ENCODE measurements at places on chromosomes 7 and 10. TPM values are rescaled to one million over a fixed set of nuclear protein-coding genes. Genes with fewer than 3 reads are reported as not detected.

Gene OIT3
- not detected for total RNA-seq

Gene CROT
- total RNA-seq, result 38.1 TPM

Gene TUBB8
- not detected for total RNA-seq

- H3K4me1 ChIP-seq, result no peaks in the 10 kb centered on the region
- no peak for DNase-seq
- no peak overlapping the region for H3K27ac ChIP-seq
- no peaks in the 10 kb centered on the region for H3K36me3 ChIP-seq
Measured at GRCh38 chr7:130458257-130458656, 17.4 kb upstream of the CEP41 start.

GRCh38 chr7:20454202-20454601 lies 123.5 kb downstream of the ITGB8 start:
- no peaks in the 10 kb centered on the region for H3K36me3 ChIP-seq
- no peak overlapping the region for H3K4me3 ChIP-seq
- H3K27ac ChIP-seq, result no peak overlapping the region
- H3K4me1 ChIP-seq, result no peaks in the 10 kb centered on the region
- H3K27me3 ChIP-seq, result no peaks in the 10 kb centered on the region
- no peak for DNase-seq

DNA sequence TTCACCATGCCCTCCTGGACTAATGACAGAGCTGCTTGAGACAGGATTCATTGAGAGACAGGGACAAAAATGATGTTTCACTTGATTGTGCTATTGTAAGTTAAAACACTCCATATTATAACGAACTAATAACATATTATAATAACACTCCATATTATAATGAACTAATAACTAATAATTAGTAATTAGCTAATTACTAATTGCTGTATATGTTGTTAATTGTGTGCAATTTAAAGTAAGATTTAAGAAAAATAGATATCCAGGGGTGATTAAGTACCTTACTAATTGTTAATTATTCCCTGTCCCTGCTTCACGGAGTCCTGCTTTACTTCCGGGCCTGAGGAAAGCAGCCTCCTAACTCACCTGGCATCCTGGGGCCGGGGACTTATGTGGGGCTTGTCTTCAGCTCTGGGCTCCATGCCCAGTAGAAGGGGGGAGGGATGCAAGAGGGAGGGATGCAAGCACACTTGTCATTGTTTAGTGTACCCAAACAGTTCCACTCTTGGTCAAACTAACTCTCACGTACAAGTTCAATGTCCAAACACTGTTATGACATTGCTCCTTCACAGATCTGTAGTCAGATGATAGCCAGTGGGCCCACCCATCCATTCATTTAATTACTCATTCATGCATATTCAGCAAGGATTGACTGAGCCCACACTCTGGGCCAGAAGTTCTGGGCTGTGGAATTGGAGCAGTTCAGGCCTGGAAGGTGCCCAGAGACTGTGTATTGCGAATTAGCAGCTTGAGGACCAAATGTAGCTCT lies 53.8 kb downstream of the COL13A1 start:
- H3K4me3 ChIP-seq, result no peak overlapping the region
- no peaks in the 10 kb centered on the region for H3K4me1 ChIP-seq

DNA sequence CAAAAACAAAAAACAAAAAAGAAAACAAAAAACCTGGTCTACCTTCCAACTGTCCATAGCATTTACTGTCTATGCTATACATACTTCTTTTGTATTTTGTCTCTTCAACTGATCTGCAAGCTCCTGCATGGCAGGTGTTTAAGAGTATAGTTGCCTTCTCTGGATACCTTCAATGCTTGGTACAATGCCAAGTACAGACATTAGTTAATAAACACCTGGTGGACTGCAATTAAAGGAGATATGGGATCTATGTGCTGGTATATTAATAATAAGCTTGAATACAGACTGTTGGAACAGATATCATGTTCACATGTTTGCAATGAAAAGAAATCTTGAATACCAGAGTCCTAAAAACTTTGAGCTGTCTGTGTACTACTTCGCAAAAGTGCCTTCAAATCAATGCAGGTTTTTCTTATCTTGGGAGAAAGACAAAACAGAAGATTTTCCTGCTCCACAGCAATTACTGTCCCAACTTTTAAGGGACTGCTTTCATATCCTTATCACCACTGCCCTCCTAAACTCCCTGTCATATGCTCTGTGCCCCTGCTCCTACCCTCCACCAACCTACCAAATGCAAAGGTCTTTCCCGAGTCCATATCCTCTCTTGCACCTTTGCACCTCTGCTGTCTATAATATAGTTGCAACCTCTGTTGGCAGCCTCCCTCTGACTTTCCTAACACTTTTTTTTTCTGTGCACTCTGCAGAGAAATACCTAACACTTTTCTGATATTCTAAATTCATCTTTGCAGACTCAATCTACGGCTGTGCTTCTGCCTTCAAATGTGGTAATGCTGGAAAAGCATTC lies 85.1 kb downstream of the DNMBP start:
- no peaks in the 10 kb centered on the region for H3K27me3 ChIP-seq
- H3K36me3 ChIP-seq, result no peaks in the 10 kb centered on the region
- no peak overlapping the region for H3K27ac ChIP-seq
- H3K4me3 ChIP-seq, result no peak overlapping the region

DNA sequence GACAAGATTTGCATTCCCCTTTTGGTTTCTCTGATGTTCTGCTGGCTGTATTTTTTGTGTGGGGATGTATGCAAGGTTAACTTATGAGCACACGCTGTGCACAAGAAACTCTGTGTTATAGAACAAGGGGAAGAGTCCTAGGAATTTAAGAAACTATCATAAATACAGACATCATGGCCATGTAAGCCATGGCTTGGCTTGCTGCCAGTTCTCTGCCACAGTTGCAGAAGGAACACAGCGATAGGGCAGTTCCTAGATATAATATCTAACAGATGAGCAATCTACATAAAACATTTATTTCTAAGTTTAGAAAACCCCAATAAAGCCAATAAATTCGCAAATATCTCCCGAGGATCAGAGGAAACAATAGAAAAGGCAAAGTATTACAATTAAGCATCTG lies 153.3 kb downstream of the LRRTM3 start:
- no peaks in the 10 kb centered on the region for H3K36me3 ChIP-seq
- H3K27ac ChIP-seq, result no peak overlapping the region
- no peak overlapping the region for H3K4me3 ChIP-seq
- DNase-seq, result no peak
- no peaks in the 10 kb centered on the region for H3K27me3 ChIP-seq

DNA sequence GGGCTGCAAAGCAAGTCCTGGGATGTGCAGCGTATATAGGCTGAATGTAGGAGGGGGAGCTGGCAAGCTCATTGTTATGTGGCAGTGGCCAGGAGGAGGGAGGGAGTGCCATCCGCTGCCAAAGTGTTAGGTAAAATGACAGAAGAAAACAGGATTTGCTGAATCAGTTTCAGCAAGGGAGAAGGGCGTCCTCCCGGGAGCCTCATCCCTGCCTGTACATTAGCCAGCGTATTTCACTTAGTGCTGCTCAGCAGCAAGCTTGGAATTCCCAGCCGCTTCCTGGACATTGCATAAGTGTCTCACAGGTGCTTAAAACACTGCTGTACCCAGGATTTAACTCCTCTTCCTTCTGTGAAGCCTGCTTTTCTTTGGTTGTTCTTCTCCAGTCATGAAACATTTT lies 2.5 kb downstream of the NIPSNAP2 start:
- no peak overlapping the region for H3K27ac ChIP-seq
- no peak for DNase-seq
- no peak overlapping the region for H3K4me3 ChIP-seq
- no peaks in the 10 kb centered on the region for H3K36me3 ChIP-seq
- no peaks in the 10 kb centered on the region for H3K27me3 ChIP-seq

All from vagina (tissue), 2 donors.